ENCODE measurements at places on chromosomes 6 and 20.

DNA sequence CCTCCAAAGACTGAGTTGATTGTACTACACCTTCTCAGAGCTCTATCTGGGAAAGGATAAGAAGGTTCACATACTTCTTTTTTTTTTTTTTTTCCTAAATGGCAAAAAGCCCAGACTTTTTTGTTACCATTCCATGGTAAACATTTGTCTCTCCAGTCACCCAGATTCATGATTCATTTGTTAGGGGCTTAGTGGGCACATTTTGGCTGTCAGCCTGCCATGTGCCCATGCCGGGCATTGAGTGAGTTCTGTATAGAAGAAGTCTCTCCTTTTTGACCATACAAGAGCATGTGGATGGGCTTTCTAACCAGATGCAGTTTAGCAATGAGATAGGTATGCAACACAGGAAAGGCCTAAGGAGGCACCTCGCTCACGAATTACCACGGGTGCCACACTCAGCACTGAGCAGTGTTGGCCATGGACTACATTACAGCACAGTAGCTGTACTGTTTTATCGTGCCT is 447.5 kb upstream of the HSF2 start:
- no peak for DNase-seq

DNA sequence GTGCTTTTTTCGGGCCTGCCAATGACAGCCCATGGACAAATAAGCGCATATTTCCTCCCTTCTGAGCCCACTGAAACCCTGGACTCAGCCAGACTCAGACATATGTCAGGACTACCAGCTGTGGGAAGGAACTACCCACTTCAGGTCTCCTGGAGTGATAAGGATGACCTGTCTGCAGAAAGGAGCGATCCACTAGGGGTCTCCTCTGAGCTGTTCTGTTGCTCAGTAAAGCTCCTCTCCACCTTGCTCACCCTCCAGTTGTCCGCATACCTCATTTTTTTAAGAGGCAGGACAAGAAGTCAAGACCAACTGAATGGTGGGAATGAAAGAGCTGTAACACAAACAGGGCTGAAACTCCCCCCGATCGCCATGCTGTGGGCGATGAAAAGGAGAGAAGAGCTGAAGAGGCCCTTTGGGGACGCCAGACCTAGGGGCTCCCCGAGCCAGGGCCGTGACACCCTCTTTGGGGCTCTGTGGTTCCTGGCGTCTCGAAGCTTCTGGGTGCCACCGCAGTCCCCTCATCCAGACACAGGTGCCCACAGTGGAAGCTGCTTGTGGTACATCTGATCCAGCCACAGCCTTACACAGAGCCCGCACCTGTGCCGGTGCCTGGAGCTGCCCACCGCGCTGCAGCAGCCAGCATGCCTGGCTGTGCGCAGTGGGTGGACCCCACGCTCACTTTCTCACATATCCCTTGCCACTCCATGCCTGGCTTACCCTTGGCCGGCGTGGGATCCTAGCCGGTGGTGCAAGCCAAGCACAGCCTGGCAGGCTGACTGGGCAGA is 68.8 kb downstream of the EYS start:
- no peak for DNase-seq

DNA sequence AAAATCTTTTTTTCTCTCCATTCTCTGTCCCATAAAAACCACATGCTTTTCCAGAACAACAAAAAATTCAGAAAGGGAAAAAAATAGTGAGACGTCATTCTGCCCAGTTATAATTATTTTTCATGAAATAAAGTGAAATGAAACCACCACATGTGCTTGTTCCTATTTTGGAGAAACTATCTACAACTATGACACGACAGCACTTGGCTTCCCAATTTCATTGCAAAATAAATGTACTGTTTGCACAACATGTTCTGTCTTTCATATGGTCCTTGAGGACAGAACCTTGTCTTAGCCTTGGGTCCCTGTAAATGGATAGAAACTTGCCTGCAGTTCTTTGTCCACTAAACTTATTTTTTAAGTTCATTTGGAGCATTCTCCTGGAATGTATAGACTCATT is 5.6 kb upstream of the MAN1A1 start:
- no peak for DNase-seq

DNA sequence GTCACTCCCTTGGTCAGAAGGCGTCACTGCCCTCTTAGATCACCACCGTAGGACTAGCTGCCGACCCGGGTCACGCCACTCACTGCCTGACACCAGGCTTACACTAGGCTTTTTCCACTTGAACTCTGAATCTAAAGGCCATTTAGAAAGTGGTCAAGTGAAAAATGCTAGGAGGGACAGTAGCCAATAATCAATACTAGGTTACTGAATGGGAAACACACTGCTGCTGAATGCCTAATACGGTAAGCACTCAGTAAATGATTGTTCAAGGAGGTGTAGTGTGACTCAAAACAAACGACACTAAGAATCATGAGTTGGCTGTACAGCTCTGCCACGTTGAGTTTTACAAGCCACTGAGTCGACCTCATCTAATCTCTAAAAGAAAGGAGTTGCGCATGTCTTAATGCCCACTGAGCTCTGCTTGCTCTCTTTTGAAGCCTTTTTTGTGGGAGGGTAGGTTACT is 760 bp upstream of the IBTK start:
- no peak for DNase-seq

GRCh38 chr6:130037207-130037811 is 18.9 kb downstream of the L3MBTL3 start:
- DNase-seq, result peak; percentile 21

DNA sequence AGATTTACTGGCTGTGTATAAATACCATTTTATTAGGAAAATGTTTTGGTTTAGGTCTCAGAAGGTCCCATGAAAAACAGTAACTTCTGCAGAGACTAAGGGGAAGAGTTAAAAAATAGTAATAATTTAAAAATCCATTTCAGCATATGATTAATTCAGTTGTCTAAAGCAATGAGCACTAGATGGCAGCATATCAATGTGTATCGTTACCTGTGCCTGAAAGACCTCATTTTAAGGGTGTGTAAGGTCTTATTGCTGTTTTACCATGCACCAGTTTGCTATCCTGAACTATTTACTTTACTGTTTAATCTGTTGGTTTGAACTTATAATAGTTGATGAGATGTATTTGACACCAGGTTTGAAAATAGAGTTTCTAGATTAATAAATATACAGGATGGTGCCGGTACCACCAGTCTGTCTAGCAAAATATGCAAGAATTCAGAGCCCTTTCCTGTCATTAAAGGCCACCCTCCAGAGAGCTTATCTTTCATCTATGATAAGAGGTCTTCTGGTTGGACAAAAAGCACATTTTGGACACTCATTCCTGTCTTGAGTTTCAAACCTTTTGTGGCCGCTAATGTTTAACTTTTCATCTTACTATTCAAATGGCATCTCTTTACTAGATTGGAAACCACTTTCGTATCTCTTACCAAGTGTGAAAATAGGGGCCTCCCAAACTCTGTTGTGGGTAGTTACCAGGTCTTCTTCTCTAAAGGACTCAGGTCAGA is 8.9 kb upstream of the AHI1 start:
- peak; percentile 46 for DNase-seq

DNA sequence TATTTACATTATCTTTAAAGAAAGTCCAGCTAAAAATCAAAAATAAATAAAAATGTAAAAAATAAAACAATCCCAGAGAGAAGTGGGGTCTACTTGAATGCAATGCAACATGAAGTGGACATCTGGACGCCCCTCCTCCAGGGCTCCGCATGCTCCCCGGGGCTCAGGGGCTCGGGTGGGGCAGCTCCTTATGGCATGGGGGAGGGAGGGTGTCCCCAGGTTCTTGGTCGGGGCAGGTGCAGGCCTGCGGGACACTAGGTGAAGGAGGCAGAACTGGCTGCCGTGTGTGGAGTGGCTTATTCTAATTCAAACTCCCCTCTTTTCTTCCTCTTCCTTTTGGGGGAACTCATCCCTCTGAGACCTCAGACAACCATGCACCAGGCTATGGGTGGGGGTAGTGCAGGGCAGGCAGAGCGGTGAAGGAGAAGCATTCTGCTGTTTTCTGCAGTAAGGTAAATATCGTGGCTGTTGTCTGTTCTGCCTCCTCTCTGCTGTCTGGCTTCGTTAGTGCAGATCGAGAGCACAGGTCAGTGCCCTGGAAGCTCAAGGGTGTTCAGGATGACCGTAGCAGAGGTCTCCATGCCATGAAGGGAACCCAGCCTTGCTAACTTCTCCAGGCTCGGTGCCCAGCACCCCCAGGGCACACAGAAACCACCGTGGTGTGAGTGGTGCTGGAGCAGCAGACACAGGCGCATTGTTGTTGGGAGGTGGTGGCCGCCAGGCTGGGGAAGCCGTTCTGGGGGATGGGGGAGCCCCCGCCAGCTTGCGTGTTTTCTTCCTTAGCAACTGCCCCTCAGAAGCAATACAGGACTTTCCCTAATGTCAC is 82.6 kb downstream of the TTLL2 start:
- no peak for DNase-seq

DNA sequence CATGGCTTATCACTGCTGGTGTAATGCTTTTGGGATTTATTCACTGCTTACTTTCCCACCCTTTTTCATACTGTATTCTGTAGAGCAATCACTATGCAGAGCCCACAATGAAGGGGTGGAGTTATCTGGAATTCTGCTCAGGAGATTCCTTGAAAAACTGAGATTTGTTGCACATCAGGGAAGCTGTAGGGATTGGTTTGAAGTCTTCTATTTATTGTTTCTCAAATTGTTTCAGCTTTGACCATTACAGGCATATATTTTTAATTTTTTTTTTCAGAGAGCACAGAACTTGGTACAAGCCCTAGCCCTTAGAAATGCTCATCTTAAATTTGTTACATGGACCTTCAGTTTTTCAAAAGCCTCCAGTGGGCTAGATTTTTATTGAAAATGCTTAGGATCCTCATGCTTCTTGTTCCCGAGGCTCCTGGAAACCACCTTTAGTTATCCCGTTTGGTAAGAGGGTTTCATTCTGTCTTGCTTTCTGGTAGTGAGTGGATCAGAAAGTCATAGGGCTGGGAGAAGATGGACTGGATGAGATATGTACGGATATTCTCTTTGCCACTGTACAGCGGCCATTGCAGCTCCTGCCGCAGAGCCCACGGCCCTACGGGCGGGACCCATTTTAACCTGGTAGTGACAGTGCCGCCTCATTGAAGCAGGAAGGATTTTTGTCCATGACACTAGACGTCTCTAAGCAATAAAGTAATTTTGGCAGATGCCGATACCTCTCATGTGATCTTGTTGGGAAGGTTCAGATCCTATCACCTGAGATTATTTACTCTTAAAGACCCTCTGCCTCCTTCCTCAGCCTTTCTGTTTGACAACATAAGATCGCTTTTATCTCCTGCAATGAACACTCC is 45.3 kb upstream of the ZNF184 start:
- no peak for DNase-seq

GRCh38 chr6:79338493-79338892 is 104.0 kb upstream of the HMGN3 start:
- no peak for DNase-seq

DNA sequence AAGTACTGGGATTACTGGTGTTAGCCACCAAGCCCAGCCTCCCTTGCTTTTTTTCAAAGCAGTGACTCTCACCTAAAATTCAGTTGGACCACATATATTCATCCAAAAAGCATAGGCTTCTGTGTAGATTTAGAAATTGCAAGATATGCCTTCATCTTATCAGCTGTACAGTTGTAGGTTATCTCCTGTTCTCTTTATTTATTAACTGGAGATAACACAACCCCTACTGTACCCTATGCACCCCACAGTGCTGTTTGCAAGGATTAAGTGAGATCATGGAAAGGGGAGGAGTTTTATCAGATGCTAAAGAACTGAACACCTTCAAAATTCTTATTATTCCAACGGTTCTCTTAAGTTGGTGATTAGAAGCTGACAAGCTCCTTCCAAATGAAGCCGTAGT is 164.4 kb upstream of the JARID2 start:
- no peak for DNase-seq

Data from CD4-positive, alpha-beta memory T cell (primary cell).